A172 (cell line): ENCODE measurements at places on chromosomes 2 and 18.

GRCh38 chr2:142598846-142599245, 278.6 kb upstream of the KYNU start:
- DNase-seq, result no peak

GRCh38 chr2:206918263-206918662, 21.1 kb upstream of the CPO start:
- DNase-seq, result no peak

- DNase-seq, result no peak
Measured at GRCh38 chr2:59490994-59491393, 1062.5 kb downstream of the BCL11A start.

DNA sequence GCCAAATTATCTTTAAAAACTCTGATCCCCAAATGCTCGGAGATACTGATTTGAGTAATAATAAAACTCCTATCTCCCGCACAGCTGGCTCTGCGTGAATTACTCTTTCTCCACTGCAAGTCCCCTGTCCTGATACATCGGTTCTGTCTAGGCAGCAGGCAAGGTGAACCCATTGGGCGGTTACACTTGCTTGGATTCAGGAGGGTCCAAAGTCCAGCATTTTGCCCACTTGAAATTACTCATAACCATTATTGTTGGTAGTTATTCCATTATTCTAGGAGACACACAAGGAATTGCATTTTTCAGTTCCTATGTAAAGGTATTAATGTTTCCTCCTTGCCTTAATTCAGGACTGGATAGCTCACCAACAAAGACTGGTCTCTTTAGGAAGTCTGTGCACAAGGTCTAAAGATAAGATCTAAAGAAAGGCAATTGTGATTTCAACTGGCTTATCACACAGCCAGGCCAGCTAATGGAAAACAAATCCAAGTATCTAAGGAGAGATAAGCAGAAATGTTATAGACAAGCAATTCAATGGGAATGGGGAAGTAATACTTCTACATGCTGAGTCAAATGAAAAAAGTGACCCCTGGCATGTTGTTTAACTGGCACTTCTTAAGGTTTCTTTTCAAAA, 23.2 kb upstream of the NPC1 start:
- DNase-seq, result no peak

GRCh38 chr2:191050640-191050987, 36.6 kb upstream of the STAT1 start:
- no peak for DNase-seq

DNA sequence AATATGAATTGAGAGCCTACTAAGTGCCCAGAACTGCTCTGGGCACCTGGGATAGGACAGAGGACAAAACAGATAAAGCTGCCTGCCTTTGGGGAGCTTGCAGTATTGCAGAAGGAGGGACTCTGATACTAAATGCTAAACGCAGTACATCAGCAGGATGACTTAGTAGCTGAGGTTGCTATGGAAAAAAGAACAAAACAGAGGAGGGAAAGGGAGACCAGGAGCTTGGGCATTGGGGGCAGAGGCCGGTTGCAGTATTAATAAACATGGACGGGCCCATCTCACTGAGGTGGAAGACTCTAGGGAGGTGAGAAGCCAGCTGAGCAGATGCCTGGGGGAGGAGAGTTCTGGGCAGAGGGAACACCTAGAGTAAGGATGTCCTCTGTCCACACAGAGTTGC, 66.1 kb upstream of the SP3 start:
- DNase-seq, result no peak

DNA sequence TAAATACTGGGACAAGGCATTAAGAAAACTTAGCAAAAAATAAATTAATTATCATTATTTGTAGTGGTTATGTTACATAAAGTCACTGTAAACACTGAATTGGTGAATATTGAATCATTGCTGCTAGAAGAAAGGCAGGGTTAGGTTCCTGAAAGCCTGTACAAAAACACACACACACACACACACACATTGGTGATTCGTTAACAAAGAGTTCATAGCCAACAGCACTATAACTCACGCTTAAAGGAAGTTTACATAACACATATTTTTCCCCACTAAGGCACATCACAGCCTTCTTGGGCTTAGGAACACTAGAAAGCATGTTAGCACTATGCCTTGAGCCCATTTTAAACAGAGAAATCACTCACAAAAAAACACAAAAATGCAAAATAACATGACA, 690.0 kb upstream of the PIK3C3 start:
- DNase-seq, result no peak

DNA sequence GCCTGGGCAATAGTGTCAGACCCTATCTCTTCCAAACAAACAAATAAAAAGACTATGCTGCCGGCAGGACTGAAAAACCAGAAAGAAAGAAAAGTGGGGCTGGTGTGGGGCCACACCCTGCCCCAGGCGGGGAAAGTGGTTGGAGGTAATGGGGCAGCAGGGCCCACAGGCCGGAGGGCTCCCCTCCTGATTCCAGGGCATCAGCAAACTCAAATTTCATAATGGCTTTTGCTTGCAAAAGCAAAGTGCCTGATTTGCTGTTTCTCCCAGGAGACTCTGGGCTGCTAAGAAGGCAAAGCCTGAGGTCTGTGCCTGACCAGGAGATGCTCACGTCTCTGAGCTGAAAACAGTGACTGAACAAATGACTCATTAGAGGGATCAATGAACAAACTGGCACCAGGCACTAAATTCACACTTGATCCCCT, 121.9 kb downstream of the HDAC4 start:
- no peak for DNase-seq

- no peak for DNase-seq
Measured at GRCh38 chr2:73266061-73266901, 18.0 kb downstream of the FBXO41 start.

GRCh38 chr2:209688385-209688784, 83.2 kb upstream of the UNC80 start:
- DNase-seq, result no peak

DNA sequence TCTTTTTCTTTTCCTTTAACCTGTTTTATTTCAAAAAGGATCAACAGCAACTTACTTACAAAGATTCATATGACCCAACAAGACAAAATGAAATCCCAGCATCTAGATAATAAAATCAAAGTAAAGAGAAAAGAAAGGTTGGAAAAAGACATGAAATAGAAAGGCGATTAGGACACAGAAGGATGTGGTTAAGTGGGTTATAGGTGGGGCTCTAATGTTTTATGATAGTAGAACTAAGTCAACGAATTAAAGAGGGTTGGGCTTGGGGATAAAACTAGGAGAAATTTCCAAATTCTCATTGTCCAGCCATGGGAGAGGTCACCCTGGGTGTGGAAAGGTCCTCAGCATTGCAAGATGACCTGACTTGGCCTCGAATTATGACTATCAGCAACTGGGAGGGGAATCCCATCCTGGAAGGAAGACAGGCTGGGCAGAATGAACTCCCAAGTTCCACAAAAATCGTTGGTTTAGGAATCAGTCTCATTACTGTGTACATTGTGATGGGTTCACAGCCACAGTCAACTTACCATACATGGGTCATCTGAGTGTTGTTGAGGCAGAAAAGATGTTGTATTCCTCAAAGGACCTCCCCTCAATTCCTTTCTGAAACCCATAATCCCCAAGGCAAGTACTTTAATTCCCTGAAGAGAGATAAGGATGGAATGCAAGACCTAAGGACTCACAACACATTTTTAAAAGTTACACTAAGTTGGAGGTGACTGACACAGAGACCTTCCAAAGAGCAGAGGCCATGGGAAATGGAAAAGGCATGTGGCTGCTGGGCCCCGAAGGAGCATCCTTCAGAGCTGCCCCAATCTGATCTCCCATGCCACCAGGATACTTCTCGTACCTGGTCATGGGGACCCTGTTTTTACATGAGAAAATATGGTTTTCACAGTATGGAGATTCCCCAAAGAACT, 167.6 kb downstream of the UXS1 start:
- no peak for DNase-seq

DNA sequence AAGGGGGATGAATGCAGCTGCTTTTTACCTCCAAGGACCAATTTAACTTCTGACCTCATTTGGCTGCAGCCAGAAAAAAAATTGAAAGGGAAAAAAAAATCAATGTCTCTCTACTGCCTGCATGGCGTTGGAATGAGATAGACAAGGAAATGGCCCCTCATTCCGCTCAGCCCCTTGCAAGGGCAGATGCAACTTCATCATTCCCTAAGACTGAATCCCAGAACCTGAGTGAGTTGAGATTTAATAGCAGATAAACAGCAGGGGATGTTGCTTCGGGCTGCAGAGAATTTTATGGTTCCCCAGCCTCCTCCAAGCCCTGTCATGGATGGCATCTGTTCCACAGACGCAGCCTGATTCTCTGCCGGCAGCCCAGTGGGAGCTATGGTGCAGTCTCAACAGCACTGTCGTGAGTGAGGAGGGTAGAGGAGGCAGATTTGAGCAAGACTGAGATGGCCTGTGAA, 49.0 kb downstream of the CAPN13 start:
- DNase-seq, result no peak

- DNase-seq, result no peak
Measured at GRCh38 chr2:3132466-3132865, 245.2 kb downstream of the EIPR1 start.

DNA sequence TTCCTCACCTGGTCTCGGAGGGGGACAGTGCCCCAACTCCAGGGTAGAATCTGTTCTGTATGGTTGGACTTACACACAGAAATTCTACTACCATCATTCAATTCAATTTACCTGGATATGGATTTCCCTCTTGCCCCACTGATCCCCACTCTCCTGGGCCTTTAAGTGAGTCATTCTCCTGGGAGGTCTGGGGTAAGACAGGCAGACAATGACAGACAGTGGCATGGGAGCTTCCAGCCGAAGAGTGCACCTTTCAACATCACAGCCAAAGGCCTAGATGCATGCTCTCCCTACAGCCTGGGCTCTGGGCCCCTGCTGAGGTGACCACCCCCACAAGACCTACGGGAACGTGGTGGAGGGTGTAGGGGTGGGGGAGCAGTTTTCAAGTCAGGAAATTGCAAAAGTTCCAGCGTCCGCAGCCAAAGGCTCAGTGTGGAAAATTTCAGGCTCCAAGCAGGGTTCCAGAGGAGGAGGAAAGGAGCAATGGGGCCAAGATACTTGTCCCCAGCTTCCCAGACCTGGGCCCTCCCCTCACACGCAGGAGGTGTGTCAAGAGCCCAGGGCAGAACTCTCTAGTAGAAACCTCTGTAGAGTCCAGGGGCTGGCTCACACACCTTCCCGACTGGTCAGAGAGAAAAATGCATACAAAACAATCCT, 296.4 kb downstream of the CYP26B1 start:
- no peak for DNase-seq

GRCh38 chr2:156445296-156446220, 9.4 kb downstream of the GPD2 start:
- DNase-seq, result peak; percentile 55

DNA sequence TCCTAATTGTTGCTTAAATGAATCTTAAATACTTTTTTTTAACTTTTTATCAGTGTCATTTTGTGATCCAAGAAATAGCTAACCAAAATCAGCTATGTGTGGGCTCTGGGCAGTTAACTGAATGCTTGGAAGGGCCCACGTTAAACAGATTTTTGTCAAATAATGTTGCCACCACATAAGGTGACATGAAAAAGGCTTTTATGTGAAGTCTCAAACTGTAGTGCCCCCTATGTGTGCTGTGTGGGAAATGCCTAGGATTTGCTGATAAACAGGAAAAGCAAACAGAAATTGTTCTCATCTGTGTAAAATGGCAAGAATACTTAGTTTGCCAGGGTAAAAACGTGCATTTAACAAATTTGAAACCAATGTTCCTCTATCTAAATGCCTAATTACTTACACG, 242.2 kb downstream of the ZNF516 start:
- DNase-seq, result no peak

DNA sequence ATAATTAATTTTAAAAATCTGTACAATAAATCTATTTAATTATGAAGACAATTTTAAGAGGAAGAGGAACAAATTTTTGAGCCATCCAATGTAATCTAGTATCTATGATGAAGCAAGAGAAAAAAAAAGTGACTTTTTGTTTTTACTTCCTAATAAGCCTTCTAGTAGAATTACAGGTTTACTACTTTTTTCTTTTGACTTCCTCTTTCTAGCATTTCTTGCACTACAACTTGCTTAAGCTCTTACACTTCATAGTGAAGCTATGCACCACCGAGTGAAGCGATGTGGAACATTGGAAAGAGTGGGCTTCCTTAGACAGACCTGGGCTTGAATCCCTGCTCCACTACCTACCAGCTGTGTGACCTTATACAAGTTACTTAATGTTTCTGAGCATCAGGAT, 2.1 kb downstream of the SERPINB2 start:
- DNase-seq, result no peak

DNA sequence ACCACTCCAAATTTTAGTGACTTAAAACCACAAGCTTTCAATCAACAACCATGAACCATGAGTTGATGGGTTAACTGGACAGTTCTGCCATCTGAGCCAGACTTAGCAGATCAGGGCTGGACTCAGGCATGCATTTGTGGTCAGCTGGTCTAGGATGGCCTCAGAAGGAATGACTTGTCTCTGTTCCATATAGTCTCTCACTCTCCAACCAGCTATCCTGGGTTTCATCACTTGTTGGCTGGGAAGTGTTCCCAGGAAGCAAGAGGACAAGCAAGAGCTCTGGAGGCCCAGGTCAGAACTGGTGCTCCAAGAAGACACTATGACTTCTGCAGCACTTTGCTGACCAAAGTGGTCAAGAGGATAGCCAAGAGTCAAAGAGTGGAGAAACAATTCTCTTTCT, 17.5 kb upstream of the MAP3K20 start:
- no peak for DNase-seq

GRCh38 chr18:48723837-48724236, 185.0 kb downstream of the CTIF start:
- DNase-seq, result no peak

- DNase-seq, result no peak
Measured at GRCh38 chr2:157764386-157764785, 111.7 kb downstream of the ACVR1 start.

DNA sequence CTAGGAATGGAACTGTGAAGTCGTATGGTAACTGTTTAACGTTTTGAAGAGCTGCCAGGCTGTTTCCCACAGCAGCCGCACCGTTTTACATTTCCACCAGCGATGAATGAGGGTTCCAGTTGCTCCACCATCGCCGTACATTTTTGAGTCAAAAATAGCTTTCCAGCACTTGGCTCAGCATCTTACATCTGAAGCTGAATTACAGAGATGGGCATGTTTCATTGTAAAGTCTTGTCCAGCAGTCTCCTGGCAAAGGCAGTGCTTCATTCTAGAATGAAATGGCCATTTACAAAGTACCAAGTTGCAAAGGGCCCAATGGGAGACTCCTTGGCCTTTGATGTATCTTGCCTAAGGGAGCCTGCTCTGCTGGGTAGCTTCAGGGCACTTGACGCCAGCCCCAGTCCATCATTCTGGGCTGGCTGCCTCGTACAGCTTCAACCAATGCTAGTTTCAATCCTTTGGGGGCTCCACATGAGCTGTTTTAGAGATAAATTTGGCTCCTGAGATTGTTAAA, 45.1 kb downstream of the ATIC start:
- DNase-seq, result no peak

DNA sequence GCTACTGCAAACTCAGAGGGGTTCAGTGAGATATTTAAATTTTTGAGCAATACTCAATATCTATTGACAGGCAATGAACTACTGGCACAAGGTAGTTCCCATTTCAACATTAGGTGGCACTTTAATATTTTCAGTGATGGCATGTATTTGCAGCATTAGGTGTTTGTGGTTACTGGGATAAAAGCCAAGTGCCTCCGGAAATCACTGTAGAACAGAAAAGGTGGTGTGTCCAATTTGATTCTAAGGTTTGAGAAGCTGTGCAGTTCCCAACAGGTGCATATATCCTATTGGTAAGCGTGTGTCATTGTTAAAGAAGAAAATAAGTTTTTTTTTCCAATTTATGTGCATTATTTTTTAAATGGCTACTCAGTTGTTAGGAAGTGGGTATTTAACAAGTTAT, 41.3 kb downstream of the NABP1 start:
- DNase-seq, result no peak

- DNase-seq, result no peak
Measured at GRCh38 chr2:98846041-98846440, 90.0 kb downstream of the CRACDL start.

GRCh38 chr2:95300450-95300849, 3.3 kb downstream of the KCNIP3 start:
- DNase-seq, result peak; percentile 18
